ENCODE measurements at places on chromosomes 16 and 17.

- DNase-seq, result no peak
These were observed 99.9 kb downstream of the RPTOR start for GRCh38 chr17:80644536-80644935.

- DNase-seq, result peak; percentile 21
These were observed 73.4 kb upstream of the GSG1L start for GRCh38 chr16:28136751-28137434.

DNA sequence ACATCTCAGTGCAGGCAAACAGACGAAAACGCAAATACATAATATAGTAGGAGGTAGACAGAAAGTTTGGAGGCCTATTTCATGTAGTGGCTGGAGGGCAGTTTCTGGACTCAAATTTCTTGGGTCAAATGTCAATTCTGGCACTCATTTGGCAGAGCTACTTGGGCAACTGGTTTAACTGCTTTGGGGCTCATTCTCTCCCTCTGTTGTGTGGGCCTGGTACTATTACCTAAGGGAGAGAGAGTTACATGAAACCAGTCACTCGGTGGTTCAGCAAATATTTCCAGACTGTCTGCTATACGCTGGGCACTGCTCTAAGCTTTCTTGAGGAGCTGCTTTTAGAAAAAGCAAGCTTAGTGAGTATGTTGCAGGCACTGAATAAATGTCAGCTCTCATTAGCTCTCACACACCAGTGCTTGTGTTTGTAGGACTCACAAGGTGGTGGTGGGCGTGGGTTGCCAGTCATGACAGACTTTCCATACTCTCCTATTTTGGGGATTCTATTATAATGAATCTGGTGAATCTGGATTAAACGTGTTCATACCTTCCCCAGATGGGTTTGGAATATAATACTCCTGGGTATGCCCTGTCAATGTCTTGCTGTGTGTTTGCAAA lies 1.8 kb upstream of the SHISA9 start:
- no peak for DNase-seq

GRCh38 chr17:82457929-82458178 lies 687 bp upstream of the NARF start:
- DNase-seq, result no peak

- no peak for DNase-seq
These were observed at the start of gene KRTAP16-1 for GRCh38 chr17:41308918-41309359. TSS of gene KRTAP16-1 (minus strand) at chr17:41309309. CDS start at chr17:41309253, 56 bp downstream.

DNA sequence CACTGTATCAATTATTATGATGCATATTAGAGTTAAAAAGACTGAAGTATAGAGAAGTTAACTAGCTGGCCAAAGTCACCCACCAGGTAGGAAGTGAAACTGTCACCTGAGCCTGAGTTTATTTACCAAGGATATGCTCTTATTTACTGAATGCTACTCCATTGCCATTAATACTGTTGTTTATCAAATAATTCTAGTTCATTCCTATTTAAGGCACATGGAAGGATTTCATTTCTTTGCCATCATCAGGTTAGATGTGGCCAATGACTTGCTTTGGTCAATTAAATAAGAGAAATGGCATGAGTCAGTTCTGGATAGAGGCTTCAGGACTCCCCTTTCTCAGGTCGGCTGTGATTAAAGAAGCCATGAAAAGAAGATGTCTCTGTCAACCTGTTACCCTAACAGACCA lies 169.6 kb downstream of the KCNJ2 start:
- DNase-seq, result no peak

- DNase-seq, result no peak
These were observed 915 bp downstream of the AHSP start for GRCh38 chr16:31528523-31529107.

DNA sequence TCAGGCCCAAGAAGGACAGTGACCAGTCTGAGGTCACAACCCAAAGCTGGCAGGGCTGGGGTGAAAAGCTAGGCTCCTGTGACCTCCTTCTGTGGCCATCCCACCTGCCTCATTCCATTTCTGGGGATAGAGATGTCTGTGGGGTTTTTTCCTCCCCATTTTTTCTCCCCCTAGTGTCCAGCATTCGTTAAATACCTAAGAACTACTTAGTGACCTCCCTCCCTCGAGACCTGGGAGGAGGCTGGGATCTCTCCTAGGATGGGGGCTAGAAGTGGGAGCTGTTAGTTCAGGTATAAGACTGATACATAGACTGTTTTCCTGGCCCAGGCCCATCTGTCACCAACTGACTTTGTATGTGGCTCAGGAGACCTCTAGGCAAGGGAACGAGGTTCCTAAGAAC lies 20.5 kb upstream of the STAC2 start:
- DNase-seq, result no peak

- no peak for DNase-seq
These were observed 103.9 kb downstream of the OR1D5 start for GRCh38 chr17:2959371-2960130.

- DNase-seq, result no peak
These were observed 22.4 kb downstream of the SLC35G3 start for GRCh38 chr17:35171834-35172233.

- no peak for DNase-seq
These were observed 39.3 kb downstream of the LIG3 start for GRCh38 chr17:35019386-35020179.

DNA sequence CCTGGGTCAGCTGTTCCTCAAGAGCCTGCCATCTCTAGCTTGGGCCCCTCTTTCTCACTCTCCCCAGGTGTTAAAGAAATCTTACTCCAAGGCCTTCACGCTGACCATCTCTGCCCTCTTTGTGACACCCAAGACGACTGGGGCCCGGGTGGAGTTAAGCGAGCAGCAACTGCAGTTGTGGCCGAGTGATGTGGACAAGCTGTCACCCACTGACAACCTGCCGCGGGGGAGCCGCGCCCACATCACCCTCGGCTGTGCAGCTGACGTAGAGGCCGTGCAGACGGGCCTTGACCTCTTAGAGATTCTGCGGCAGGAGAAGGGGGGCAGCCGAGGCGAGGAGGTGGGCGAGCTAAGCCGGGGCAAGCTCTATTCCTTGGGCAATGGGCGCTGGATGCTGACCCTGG lies 6.8 kb downstream of the CNP start:
- DNase-seq, result no peak

- DNase-seq, result peak; percentile 10
These were observed 335.6 kb downstream of the UTP18 start for GRCh38 chr17:51595826-51596398.

GRCh38 chr16:15418206-15418605 lies 16.2 kb upstream of the BMERB1 start:
- DNase-seq, result no peak

- DNase-seq, result no peak
These were observed 17.6 kb downstream of the GTF3C1 start for GRCh38 chr16:27531826-27532800.

GRCh38 chr17:19453296-19453695 lies 42.3 kb downstream of the RNF112 start:
- DNase-seq, result no peak

GRCh38 chr17:28042721-28043291 lies 329 bp downstream of the NLK start:
- DNase-seq, result no peak

GRCh38 chr17:7436556-7437368 lies 1.5 kb downstream of the TMEM102 start:
- peak; percentile 92 for DNase-seq

DNA sequence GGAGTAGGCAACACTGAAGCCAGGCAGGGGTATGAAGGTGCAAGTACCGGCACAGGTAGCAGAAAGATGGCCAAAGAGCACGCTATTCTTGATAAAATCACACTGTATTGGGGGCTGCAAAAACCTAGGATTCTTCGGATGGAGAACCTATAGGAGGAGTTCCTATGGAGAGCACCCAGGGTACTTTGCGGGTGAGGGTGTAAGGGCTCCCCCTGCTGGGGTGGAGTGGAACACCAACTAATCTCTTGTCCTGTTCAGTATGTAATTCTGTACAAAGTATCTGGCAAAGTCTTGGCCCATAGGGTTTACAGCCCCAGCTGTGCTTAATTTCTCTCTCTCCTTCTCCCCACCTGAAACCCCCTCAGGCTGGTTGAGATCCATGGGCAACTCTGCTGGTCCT lies 393.1 kb upstream of the ASIC2 start:
- DNase-seq, result no peak

DNA sequence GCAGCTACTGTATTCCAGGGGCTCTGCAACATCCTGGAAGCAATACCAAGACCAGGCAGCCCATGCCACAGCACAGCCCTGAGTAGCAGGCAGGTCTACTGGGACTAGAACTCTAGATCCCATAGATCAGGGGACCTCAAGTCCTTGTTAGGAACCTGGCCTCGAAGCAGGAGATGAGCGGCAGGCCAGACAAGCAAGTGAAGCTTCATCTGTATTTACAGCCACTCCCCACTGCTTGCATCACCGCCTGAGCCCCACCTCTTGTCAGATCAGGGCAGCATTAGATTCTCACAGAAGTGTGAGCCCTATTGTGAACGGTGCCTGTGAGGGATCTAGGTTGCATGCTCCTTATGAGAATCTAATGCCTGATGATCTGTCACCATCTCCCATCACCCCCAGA lies 295.7 kb upstream of the TNRC6C start:
- DNase-seq, result no peak

GRCh38 chr17:81228834-81229665 lies 6.3 kb upstream of the CEP131 start:
- no peak for DNase-seq

- peak; percentile 87 for DNase-seq
These were observed at the start of gene ULK2 for GRCh38 chr17:19867329-19868078. TSS of gene ULK2 (minus strand) at chr17:19867936. CDS start at chr17:19867417, 519 bp downstream.

DNA sequence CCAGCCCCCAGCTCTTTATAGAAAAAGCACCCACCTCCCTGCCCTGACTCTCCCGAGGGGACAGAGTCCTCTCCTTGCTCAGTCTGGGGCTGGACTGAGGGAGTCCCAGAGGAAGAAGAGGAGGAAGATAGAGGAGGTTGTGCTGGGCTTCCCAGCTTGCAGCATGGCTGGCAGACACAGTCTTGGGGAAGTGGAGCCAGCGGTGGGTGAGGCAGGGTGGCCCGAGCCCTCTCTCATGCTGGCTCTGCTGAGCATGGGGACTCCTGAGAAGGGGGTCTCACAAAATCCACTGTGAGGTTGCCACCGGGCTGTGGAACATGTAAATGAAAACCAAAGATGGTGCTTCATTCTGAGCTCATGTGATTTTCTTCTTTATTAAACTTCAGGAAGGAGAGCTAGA lies 398.5 kb downstream of the SLC39A11 start:
- no peak for DNase-seq

GRCh38 chr17:40531051-40531991 lies 29.9 kb upstream of the TNS4 start:
- no peak for DNase-seq

DNA sequence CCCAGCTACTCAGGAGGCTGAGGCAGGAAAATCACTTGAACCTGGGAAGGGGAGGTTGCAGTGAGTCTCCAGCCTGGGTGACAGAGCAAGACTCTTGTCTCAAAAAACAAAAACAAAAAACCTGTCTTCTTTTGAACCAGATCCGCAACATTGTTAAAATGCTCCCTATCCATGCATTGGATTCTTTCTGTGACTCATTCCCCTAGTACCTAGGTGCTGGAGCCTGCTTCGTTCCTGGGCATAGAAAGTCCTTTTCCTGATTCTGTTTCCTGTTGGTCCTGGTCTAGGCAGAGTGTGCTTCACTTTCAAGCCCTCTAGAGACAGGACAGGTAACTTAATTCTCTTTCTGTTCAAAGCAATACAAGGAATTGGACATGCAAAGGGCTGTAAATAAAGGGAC lies 5.2 kb downstream of the EPN2 start:
- DNase-seq, result no peak

DNA sequence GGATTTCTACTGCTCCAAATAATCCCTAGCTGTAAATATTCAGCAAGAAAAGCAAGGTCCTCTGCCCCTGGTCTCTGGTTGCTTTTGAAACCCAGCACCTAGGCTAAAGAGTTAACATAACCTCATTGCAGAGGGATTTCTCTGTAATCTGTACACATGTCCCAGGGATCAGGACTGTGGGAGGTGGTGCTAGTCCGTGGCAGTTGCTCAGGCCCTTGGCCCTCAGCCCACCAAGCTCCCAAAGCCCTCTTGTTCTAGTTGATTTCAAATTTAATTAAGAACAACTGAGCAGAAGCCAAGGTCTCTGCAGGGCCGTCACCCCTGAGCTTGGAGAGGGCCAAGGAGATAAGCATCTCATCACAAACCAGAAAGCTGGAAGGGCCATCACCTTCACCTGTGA lies 181.1 kb downstream of the SOX9 start:
- DNase-seq, result peak; percentile 26

GRCh38 chr16:35188288-35189155 lies 1729.1 kb downstream of the TP53TG3F start:
- no peak for DNase-seq

- DNase-seq, result no peak
These were observed 72.2 kb upstream of the MPHOSPH6 start for GRCh38 chr16:82242201-82242600.

DNA sequence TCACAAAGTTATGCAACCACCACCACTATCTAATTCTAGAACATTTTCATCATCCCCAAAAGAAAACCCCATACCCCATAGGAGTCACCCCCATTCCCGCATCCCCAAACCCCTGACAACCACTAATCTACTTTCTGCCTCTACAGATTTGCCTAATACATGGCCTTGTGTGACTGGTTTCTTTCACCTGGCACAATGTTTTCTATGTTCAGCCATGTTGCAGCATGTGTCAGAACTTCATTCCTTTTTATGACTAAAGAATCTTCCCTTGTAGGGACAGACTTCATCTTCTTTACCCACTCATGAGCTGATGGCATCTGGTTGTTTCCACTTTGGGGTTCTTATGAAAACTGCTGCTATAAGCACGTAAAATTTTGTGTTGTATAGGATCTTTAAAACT lies 34.6 kb downstream of the CYTH1 start:
- no peak for DNase-seq

- DNase-seq, result peak; percentile 21
These were observed 9.5 kb downstream of the KRT12 start for GRCh38 chr17:40857535-40857934.

DNA sequence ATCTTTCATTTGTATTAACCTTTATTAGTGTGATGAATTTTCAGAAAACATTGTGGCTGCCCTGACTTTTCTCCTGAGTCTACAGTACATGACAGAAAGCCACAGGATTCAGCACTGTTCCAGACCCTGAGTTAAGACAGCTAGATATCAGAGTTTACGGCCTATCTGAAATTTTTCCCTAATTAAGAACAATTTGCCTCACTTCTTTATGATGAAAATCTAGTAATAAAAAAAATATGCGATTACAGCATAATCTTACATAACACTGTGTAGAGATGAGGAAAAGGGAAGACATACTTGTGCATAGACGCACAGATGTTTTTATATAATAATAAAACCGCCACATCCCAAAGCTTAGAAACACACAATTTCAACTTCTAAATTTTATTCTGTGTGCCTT lies 7.3 kb downstream of the SPOP start:
- no peak for DNase-seq

GRCh38 chr16:73064994-73065545 lies 17.1 kb upstream of the ZFHX3 start:
- DNase-seq, result no peak

DNA sequence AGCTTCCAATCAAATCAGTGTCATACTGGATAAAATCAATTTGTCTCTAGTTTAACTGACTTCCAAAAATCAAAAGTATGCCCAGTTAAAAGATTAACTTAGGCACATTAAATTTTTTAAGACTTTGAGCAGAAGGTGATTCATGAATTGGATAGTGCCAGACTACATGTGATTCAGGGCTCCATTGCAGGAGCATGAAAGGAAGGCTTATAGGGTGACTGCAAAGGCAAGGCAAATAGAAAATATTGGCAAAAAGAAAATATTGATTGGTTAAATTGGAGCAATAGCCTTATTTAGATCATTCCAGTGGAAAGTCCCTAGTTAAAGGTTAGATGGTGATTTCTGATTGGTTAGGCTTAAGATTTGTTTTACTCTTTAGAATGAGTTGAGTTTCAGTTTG lies 223.9 kb upstream of the ERCC4 start:
- DNase-seq, result no peak
